ENCODE measurements at places on chromosomes 12 and 14.
A peak's percentile ranks its signal among the peaks of the same experiment; 100 is the strongest.

- no peak for DNase-seq
Measured at GRCh38 chr12:129826273-129826672, 77.6 kb downstream of the TMEM132D start.

DNA sequence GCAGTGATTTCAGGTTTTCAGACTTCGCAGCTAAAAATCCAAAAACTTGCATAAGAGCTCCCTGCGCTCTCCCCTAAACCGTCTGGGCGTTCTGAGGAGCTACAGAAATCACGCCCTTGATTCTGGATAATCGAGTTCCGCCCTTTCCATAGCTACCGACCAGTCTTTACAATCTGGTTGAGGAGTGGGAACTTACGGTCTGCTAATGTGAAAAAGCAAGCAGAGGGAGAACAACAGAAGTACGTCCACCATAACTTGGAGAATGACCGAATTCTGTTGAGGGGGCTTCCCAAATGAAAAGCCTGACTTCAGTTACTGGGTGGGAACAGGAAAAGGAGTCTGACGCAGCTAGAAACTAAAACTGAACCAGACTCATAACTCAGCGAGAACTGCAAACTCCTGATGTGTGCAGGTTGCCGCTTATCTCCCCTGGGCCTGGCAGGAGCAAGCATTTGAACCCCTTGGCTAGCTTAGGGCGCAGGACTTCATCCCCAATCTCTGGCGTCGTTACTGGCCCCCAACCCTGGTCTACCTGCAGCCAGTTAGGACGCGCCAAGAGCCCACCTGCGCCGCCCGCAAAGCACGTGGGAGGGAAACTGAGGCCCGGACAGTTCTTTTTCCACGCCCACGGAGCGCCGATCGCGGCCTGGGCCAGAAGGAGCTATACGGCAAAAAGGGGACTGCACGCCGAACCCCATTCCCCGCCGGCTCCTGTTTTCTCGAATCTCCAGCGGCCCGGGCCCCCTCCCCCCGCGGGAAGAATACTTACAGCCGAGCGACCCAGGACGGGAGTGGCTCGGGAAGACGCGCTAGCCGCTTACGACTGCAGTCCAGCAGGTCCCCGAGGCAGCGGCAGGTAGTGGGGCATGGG is 838 bp downstream of the LRIG3 start:
- peak; percentile 59 for DNase-seq

DNA sequence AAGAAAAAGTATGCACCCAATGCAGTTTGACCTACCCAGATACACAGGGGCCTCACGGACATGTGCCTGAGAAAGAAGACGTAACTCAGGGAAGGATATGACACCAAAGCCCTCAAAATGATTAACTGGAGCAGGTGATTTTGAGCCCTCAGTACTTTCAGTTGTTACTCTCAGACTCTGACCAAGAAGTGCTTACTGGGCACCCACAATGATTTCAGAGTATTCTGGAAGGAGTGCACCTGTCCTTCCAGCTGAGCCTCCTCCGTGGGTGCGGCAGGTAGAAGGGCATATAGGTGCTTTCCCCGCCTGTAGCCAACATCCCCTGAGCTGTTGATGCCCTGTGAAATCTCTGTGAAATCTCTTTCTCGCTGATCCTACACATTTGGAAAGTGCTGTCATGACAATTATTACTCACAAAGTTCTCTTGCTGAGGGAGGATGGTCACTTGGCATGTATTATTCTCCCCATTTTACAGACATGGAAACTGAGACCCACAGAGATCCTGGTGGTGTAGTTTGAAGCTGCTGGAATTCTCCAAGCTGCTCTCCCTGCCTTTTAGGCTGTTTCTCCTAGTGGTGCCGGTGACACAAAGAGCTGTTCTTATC is 154.3 kb upstream of the CCND2 start:
- no peak for DNase-seq

GRCh38 chr12:9745199-9745598 is 12.3 kb upstream of the CLECL1 start:
- no peak for DNase-seq

DNA sequence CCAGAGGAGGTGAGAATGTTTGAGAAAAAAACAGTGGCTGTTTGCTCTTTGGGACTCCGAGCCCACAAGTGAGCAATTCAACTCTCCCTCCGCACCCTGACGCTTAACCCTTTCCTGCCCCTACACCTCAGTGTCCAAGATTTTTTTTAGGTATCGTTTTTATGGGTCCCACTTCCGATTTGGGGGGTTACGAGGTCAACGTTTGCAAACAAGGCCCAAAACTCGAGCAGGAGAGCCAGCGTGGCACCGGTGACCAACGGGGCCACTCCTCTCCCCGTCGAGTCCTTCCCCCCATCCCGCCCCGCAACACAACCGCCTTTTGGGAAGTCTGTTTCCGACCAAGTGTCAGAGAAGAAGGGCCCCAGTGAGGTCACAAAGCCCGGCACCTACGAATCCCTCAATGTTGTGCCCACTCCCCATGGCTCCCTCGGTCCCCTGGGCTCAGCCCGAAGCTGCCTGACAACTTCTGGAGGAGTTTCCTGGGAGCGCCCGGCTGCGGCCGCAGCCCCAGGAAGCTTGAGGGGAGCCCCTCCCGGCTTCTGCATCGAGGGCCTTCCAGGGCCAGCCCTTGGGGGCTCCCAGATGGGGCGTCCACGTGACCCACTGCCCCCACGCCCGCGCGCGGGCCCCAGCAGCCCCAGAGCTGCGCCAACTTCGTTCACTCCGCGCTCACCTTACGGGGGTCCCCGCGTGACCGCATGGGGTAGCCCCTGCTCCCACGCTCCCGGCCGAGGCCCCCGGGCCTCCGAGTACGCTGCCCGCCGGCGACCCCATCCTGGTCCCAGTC is 1.2 kb downstream of the CDK2AP1 start:
- peak; percentile 15 for DNase-seq

Data from amniotic epithelial cell (primary cell).